ENCODE measurements at places on chromosomes 1 and 21.

DNA sequence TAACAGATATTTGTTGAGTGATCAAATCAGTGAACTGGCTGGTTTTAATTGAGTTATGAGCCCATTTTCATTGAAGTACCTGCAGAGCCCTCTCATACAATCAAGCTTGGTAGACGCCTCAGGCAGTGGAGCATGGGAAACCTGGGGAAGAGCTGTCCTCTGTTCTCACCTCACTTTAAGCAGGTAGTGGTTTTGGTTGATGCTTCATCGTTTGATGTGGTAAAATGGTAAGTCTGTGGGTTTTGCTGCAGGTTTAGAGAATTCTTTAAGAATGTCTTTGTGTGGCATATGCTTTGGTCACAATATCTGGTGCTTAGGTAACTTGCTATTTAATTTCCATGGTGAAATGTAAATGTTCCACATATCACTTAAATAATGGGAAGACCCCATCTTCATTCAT, 10.0 kb downstream of the LAMC1 start:
- no peak for DNase-seq

GRCh38 chr1:245855846-245856730, 651.0 kb downstream of the SMYD3 start:
- no peak for DNase-seq

DNA sequence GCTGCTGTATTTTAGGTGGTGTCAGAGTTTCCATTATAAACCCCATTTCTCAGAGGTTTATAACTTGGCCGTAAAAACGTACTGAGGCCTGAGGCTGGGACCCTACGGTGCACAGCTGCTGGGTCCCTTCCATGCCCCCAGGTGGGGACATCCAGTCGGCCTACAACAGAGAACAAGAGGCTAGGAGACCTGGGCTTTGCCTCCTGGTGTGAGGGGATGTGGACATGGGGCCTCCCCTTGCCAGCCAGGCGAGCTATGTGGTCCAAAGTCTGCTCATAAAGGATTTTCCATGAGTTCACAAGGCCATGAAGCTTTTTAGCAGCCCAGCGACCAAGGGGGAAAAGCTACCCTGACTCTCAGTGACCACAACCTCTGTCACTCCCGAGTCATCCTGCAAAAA, 261.5 kb upstream of the VAMP3 start:
- no peak for DNase-seq

GRCh38 chr1:150321826-150322166, 463 bp downstream of the PRPF3 start:
- DNase-seq, result peak; percentile 17
